ENCODE measurements at places on chromosomes 2 and 18.

GRCh38 chr2:105297216-105297615 is 32.3 kb downstream of the TGFBRAP1 start:
- no peak for DNase-seq

DNA sequence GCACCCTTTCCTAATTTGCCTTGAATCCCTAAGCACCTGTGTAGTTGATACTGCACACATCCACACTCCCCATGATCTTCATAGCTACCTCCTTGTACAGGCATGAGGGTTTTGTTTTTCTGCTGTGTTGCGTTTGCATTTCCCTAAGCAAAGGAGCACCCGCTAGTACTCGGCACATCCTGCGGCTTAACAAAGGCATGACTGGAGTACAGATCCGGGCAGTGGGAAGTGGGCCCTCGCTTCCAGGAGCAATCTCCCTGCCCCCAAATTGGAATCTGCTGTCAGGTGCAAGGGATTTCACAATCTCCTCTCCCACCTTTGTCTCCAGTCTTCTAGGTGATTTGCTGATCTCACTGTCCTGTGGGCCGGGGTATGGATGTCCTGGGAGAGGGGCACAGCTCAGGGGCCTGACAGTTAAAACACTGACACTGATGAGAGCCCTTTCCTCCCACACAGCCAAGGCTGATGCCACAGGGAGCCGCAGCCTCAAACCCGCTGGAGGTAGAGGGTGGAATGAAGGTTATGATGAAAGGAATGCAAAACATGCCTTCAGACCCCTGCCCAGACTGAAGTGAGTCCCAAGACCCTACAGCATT is 98.7 kb upstream of the THOC1 start:
- DNase-seq = no peak

DNA sequence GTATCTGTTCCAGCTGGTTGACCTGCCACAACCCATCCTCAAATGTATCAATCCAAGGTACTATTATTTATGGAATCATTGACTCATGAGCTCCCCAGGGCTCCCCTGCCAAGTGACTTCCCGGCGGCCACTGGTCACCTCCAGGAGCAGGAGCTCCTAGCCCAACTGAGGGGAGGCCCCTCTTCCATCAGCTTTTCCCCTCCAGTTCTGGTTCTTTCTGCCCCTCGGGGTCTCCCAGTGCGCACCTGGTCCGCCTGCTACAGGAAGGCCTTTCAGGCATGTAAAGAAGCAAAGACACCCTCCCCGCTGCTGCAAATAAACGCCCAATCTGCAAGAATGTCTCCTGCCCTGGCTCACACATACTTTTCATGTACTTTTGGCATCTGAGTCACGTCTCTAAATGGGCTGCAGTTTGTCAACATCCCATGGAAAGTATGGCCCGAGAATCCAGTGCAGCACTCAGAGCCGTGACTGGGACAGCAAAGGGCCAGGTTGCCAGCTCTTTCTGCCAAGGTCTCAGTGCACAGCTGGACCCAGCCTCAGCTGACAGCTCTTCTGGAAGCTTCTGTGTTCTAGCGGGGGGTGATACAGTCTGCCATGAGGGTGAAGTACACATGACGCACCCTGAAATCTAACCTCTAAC is 41.4 kb downstream of the KLHL29 start:
- DNase-seq = no peak

DNA sequence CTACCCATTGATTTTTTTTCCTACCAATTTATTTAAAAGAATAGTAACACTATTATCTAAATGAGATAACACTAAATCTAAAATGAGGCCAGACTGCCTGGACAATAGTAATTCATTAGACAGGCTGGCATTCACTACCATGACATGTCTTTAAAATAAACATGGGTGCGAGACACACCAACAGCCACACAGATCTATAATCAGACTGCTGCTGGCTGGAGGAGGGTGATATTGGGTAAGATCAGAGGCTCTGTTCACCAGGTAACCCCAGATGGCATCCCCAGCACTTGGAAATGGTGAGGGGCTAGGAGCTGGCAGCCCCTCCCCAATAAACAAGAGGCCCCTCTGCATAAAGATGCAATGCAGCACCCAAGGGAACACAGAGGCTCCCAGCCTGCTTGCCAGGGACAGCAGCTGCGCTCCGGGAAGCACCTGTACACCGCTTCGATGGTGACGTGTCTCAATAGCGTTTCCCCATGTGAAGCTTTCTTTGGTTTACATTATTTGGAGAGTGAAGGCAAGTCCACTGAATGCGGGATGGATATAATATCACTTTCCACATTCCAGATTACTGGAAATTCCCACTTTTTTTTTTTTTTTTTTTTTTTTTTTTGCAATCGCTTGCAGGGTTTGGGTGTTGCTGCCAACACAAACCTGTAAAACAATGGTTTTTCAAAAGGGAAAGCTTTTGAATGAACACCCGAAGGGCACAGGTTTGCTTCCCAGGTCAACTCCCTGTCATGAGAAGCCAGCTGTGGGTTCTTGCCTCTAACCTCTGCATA is 159.0 kb downstream of the ZNF516 start:
- no peak for DNase-seq

DNA sequence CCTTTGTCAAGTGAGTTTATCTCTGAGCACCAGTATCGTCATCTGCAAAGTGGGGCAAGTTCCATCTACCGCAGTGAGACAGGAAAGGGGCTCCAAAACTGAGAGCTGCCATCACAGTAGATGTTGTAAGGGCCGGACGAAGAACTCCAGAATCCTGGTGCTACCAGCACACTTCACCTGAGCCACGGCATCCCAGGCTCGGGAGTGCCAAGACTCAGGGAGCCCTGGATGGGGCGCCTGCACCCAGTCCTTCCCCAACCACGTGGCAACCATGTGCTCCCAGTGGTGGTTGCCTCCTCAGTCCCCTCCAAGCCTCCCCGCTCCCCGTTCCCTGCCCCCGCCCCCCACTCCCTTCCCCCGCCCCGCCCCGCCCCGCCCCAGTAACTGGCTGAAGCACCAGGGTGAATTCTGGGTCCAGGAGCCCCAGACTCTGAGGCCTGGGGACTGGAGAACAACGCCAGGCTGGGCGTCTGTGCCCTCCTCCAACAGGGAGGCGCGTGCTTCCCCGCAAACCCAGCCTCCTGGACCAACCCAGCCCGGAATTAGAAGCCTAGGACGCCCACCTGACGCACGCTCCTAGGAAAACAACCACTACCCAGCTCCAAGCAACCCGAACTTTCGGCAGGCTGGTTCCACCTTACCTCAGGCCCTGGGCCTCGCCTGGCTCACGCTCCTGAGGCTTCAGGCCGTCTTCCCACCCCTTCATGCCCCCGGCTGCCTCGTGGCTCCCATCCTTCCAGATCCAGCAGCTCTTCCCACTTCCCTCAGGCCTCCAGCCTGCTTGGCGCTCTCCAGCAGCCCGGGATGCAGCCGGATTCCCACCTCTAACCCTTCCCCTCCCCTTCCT is 67.6 kb downstream of the LAMA3 start:
- DNase-seq = no peak
